ENCODE measurements at places on chromosomes 4 and X. TPM values are rescaled to one million over a fixed set of nuclear protein-coding genes. Genes with fewer than 3 reads are reported as not detected.

The DCAF8L2 gene
- total RNA-seq = not detected

The SH3RF1 gene
- total RNA-seq = 0.82 TPM

- DNase-seq = no peak
These were observed 52.5 kb upstream of the ATXN3L start for GRCh38 chrX:13372203-13372980.

The CSN3 gene
- total RNA-seq = not detected

GRCh38 chr4:75229806-75230570 is 284.2 kb downstream of the RCHY1 start:
- DNase-seq = no peak

DNA sequence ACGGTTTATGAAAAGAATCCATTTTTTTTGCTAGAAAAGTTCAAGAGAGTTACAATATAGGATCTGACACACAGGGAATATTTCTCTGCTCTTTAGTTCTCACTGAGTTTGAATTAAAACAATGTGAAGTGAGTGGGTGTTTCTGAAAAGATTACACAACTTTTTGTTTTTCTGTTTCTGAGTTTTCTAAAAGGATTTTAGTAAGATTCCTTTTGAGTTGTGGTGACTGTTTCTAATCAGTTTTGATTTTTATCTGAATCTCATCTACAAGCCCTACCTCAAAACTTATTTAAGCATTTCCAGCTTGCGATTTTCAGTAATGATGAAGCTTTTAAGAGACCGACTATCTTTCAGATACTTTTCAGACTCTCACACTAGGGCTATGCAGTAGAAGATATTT is 141.7 kb downstream of the GPAT3 start:
- no peak for DNase-seq

- no peak for DNase-seq
These were observed 175.6 kb upstream of the NRK start for GRCh38 chrX:105646592-105647372.
